Osteocyte (in vitro differentiated cells): ENCODE measurements at places on chromosomes 12 and 14. TPM values are rescaled to one million over a fixed set of nuclear protein-coding genes. Genes with fewer than 3 reads are reported as not detected.

KITLG gene
- total RNA-seq, result 1.3 and 1.9 TPM in 2 replicates

MFAP5 gene
- total RNA-seq, result not detected in 2 replicates

OSBPL8 gene
- total RNA-seq, result 86.7 and 87.8 TPM in 2 replicates

OR5AU1 gene
- total RNA-seq, result not detected in 2 replicates

CCDC88C gene
- total RNA-seq, result 1.1 and 1.4 TPM in 2 replicates

GRCh38 chr12:12282761-12283425, 16.0 kb upstream of the LRP6 start:
- H3K27ac ChIP-seq, result no peak overlapping the region
- DNase-seq, result no peak
- H3K4me3 ChIP-seq, result no peak overlapping the region
- H3K4me1 ChIP-seq, result peaks cover 12% of the 10 kb centered on the region
- H3K36me3 ChIP-seq, result no peaks in the 10 kb centered on the region

DNA sequence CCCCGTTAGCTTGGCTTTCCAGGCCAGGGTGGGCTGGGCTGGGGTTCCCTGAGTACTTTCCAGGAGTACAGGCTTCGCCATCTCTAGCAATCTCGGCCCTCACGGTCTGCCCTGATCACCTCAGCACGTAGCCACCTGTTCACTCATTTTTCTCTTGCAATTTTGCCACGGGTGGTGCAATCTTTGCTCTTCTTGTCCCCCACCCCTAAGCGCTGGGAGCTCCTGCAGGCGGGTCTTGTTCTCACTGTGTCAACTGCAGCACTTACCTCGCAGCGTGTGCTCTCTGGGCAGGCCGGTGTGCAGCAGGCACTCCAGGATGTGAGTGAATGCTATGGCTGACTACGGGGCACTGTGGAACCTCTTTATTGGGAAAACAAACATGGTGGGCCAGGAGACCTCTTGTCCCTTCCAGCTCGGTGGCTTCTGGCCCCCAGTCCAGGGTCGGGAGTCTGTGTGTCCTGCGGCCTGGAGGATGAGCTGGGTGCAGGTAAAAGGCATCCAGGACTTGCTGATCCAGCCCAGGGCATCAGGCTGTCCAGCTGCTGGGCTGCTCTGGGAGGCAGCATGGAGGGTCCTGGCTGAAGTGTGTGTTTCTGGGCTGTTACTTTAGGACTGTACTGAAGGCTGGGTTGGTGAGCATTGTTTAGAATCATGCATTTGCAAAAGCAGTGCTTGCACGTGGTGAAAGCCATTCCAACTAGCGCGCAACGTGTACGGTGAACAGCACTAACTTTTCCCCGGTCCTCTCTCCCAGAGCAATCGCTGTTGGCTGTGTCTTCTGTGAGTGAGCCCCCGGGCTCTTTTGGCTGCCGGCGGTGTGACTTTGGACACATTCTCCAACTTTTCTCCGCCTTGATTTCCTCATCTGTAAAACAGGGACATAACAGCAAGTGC, 1.5 kb upstream of the ULK1 start:
- H3K4me3 ChIP-seq, result no peak overlapping the region
- peaks cover 3% of the 10 kb centered on the region for H3K27me3 ChIP-seq
- peaks cover 14% of the 10 kb centered on the region for H3K4me1 ChIP-seq
- DNase-seq, result no peak
- H3K36me3 ChIP-seq, result no peaks in the 10 kb centered on the region

GRCh38 chr14:35368583-35369392, 35.8 kb downstream of the NFKBIA start:
- no peaks in the 10 kb centered on the region for H3K27me3 ChIP-seq
- DNase-seq, result no peak
- peaks cover 54% of the 10 kb centered on the region for H3K4me1 ChIP-seq
- peak overlapping the region; percentile 39 for H3K4me3 ChIP-seq
- H3K27ac ChIP-seq, result peak overlapping the region; percentile 48
- H3K36me3 ChIP-seq, result no peaks in the 10 kb centered on the region

- no peaks in the 10 kb centered on the region for H3K4me1 ChIP-seq
- peaks cover 2% of the 10 kb centered on the region for H3K27me3 ChIP-seq
- no peak overlapping the region for H3K27ac ChIP-seq
- H3K4me3 ChIP-seq, result no peak overlapping the region
These were observed 208.3 kb downstream of the EXOC5 start for GRCh38 chr14:57060276-57060955.

- no peak overlapping the region for H3K4me3 ChIP-seq
- no peaks in the 10 kb centered on the region for H3K27me3 ChIP-seq
- peaks cover 5% of the 10 kb centered on the region for H3K4me1 ChIP-seq
- H3K36me3 ChIP-seq, result no peaks in the 10 kb centered on the region
- no peak for DNase-seq
- H3K27ac ChIP-seq, result no peak overlapping the region
These were observed 94.9 kb upstream of the TTC7B start for GRCh38 chr14:90911121-90911520.

DNA sequence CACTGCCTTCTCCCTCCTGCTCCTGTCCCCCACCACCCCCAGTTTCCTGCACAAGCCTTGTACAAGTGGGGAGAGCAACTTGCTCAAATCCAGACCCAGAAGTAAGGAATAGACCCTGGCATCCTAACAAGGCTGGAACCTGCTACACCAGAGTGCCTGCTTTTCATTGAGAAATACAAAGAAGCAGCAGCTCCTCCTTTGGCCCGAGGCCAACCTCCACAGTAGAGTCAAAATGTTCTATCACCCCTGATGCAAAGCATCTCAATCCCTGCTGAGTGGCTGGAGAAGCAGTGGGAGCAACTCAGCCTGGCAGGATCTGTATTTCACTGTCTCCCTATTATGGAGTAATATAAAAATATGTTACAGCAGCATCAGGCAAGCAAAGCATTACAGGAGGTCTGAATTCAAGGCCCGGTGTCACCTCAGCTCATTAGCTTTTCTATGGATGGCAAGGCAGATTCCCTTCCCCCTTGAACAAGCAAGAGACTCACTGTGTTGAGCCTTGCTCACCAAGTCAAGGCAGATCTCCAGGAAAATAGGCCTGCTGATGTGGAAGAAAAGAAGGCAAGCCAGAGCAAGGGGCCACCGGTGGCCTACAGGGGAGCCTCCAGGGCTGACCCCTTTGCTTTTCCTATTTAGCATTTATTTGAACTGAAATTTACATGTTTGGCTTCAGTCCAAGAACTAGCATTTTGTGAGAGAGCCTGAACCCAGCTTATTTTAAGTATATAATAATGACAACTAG, 186.3 kb upstream of the EGLN3 start:
- peaks cover 18% of the 10 kb centered on the region for H3K4me1 ChIP-seq
- no peak overlapping the region for H3K27ac ChIP-seq
- H3K27me3 ChIP-seq, result peaks cover 11% of the 10 kb centered on the region
- peaks cover under 1% of the 10 kb centered on the region for H3K36me3 ChIP-seq

- H3K36me3 ChIP-seq, result no peaks in the 10 kb centered on the region
- H3K4me3 ChIP-seq, result no peak overlapping the region
- peak overlapping the region; percentile 52 for H3K27ac ChIP-seq
- no peaks in the 10 kb centered on the region for H3K27me3 ChIP-seq
- peak; percentile 76 for DNase-seq
These were observed 16.1 kb downstream of the EML1 start for GRCh38 chr14:99809360-99809759.

DNA sequence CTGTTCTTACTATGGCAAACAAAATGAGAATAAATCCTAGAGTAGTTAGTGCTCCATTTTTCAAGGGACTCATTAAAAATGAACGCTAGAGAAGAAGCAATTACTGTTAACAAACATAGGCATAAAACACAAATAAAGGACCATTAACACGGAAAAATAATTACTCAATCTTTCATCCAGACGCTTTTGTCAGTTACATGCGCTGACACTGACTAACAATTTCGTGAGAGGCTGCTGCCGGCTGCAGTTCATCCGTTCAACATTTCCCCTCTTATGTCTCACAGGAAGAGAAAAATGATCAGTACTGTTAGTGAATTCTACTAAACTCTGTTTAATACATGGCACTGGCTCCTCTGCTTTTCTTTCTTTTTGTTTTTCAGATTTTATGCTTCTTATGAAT, 472.7 kb upstream of the FLRT2 start:
- no peak overlapping the region for H3K4me3 ChIP-seq
- H3K4me1 ChIP-seq, result peaks cover 17% of the 10 kb centered on the region
- H3K27ac ChIP-seq, result no peak overlapping the region
- DNase-seq, result no peak
- peaks cover 2% of the 10 kb centered on the region for H3K36me3 ChIP-seq
- no peaks in the 10 kb centered on the region for H3K27me3 ChIP-seq

GRCh38 chr12:30796313-30796780, 41.6 kb upstream of the CAPRIN2 start:
- H3K36me3 ChIP-seq, result peaks cover 3% of the 10 kb centered on the region
- peak overlapping the region; percentile 86 for H3K4me3 ChIP-seq
- peaks cover 31% of the 10 kb centered on the region for H3K4me1 ChIP-seq
- DNase-seq, result no peak
- H3K27me3 ChIP-seq, result no peaks in the 10 kb centered on the region
